Effector CD8-positive, alpha-beta T cell (primary cell): ENCODE measurements at places on chromosomes 7 and 10.

DNA sequence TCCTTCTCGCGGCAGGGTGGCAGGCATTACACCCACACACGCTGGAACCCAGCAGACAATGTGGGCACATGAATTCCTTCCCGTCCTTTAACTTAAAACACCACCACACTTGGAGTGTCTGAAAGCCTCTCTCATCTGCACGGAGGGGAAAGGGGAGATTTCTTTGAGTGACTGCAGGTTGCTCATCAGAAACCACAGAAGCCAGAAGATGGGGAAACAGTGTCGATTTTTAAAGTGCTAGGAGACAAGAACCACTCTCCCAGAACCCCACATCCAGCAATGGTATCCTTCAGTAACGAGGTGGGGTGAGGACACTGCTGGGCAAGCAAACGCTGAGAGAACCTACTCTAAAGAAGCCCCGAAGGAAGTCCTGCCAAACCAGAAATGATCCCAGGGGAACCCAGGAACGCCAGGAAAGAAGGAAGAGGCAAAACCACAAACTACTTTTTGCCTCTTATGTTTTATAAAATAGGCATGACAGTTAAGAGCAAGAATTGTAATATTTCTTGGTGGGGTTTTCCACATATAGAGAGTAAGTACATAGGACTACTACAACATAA, 254.3 kb downstream of the ELFN1 start:
- DNase-seq, result no peak

GRCh38 chr7:69177461-69177861, 420.8 kb upstream of the AUTS2 start:
- no peak for DNase-seq

DNA sequence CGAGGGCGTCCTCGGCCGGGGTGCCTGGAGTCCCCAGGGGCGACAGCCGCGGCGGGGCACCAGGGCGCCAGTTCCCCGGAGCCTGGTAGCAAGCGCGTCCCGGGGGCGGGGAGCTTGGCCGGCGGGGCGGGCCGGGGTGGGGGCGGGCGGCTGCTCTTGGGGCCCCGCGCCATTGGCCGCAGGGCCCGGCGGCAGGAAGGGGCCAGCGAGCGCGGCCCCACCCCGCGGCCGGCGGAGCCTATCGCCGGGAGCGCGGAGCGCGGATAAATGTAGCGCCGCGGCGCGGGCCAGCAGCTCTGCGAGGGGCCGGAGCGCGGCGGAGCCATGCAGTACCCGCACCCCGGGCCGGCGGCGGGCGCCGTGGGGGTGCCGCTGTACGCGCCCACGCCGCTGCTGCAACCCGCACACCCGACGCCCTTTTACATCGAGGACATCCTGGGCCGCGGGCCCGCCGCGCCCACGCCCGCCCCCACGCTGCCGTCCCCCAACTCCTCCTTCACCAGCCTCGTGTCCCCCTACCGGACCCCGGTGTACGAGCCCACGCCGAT, at the start of gene HHEX:
TSS of gene HHEX (plus strand) at position 293 of the 548 bp plus-strand sequence. CDS start at position 325, 32 bp downstream.
- no peak for DNase-seq

GRCh38 chr10:19968745-19969144, 152.5 kb downstream of the PLXDC2 start:
- DNase-seq, result no peak

GRCh38 chr7:65503434-65504152, 129.9 kb downstream of the ZNF92 start:
- DNase-seq, result no peak
